Progenitor cell of endocrine pancreas (in vitro differentiated cells): ENCODE measurements at places on chromosomes 16 and 17. TPM values are rescaled to one million over a fixed set of nuclear protein-coding genes. Genes with fewer than 3 reads are reported as not detected.
A peak's percentile ranks its signal among the peaks of the same experiment; 100 is the strongest.

- peak; percentile 75 for DNase-seq
These were observed at the start of gene SLC38A7 for GRCh38 chr16:58684354-58685083. Gene SLC38A7, minus strand, starts transcription at chr16:58684770. Its CDS starts 4,644 bp downstream, at chr16:58680126.

The CFAP119 gene
- 19.3 and 22.2 TPM in 2 replicates for total RNA-seq

DNA sequence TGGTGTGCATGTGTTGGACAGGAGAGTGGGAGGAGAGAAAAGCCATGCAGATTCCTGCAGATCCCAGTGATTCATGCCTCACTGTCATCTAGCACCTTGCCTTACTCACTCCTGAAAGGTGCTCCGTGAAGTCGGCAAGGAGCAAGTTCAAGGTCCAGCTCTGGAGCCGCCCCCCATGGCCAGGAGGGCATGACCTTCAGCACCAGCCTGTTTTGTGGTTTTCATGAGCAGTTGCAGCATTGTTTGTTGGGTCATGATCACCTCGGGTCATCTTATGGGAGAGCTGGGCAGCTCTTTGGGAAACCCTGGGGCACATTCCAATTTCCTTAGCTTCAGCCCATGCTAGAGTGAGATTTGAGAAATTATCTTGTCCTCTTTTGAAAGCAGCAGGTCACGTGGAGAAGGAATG lies 137.5 kb upstream of the IRX3 start:
- no peak for DNase-seq

DNA sequence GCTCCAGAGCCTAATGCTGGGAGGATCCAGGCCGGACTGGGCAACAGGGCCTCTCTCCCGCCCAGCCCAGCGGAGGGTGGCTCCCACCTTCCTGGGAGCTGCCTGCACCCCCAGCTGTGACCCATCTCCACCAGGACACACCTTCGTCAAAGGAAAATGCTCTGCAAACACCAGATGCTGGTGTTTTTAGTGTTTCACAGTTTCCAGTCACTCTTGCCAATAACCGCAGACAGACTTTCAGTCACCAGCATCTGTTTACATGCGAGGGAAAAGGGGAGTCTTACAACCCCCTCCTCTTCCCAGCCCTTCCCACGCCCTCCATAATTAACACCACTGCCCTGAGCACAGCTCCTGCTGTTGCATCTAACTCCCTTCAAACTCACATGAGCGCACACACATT lies 25.3 kb downstream of the KLHDC4 start:
- DNase-seq: no peak

DNA sequence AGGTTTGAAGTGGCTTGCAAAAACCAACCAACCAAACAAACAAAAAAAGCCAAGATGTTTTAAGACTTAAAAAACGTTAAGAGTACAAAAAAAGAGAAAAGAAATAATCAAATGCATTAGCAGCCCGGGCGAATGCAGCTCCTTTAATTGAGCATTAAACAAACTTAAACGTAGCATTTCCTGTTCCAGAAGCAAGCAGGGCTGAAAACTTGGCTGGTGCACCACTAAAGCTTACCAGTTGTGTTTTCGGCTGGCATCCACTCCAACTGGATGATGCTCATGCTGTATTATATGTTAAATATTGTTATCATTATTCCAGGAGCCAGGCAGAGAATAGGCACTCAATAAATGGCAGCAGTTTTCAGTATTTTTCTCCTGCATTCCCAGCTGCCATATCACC lies 45.1 kb downstream of the IRX6 start:
- DNase-seq: no peak

DNA sequence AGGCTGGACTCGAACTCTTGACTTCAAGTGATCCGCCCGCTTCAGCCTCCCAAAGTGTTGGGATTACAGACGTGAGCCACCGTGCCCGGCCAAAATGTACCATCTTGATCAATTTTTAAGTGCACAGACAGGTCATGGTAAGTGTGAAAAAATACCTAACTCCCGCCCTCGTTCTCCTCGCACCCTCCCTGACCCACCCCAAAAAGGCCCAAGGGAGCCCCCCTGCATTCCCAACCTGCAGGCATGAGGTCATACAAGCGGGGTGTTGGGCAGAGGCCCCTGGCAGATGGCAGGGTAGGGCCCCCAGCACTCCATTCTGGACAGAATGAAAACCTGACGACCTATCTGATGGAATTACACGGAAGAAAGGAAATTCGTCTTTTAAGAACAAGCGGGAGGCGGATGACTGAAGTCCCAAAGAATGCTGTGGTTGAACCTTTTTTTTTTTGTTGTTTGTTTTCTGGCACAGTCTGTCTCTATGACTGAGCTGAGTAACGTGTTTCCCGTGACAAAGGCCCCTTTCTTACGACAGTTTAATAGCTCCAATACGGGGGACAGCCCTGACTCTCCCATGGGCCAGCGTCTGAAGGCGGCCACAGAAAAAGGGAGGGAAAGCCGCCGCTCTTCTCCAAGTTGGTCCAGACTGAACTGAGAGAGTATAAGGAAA lies 376.4 kb downstream of the SLC39A11 start:
- no peak for DNase-seq

DNA sequence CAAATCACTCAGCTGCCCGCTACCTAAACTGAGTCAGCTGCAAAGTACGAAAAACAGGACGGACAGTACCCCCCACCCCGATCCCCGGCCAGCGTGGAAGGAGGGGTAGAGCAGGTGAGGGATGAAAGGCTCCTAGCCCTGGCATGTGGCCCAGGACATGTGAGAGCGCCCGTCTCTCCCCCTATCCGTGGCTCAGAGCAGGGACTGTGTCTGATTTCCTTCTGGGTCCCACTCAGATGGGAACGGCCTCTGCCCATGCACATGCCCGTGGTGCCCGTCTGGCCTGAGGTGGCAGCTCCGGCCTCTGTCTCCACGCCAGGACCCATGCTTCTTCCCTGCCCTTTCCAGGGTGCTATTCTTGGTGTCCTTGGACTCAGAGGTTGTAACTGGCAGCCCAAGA lies 30.2 kb upstream of the RASD1 start:
- DNase-seq: no peak

DNA sequence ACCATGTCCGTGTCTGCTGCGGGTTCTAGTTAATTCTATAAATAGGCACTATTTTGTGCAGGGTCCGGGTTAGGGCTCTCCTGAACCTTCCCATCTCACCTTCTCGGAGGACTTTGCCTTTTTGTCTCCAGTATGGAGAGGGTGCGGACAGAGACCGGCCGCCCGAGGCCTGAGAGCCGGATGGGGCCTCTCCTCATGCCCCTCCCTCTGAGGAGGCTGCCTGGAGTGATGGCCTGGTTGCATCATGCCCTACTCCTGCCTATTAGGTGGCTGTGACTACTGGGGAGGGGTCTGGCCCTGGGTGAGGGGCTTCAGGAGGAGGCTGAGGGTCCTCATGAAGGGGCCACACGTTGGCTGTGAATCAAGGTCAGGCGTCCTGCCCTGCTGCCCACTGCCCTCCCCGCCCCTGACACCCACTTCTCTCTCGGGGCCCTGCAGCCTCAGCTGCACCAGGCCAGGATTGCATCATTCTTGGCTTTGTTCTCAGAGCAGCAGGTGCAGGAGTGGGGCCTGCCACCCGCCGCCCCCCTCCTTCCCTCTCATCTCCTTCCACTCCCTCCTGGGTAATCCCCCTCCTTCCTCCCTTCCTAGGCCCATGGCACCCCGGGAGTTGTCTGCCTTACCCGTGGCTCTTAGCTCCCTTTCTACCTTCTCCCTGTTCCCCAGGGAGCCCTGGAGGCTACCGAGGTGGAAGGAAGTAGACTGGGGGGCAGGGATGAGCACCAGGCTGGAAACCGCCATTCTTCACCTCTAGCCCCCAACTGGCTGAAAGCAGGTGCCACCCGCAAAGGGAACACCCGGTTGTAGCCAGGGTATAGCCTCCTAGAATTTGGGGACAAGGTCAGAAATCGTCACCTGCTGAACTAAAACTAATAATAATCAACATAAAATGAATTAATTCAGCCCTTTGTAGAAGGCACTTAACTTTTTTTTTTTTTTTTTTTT lies 12.7 kb upstream of the ARHGAP23 start:
- no peak for DNase-seq

- DNase-seq: no peak
These were observed 396.6 kb upstream of the ASIC2 start for GRCh38 chr17:33689725-33690124.

DNA sequence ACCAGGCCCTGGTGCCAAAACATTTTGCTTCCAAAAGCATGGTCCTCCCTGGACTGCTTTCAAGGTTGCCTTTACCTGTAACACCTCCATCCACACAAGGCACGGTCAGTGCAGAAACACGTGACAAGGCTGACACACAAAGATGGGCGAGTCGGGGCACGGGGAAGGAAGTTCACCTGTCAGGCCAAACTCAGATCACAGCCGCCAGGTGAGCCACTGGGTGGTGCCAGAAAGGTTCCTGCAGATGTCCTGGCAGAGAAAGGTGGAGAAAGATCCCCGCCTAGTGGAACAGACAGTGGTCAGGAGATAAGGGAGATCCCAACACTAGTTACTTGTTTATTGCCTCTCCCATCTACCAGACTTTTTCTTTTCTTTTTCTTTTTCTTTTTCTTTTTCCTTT lies 155.3 kb downstream of the AIPL1 start:
- DNase-seq: peak; percentile 15

GRCh38 chr17:4144422-4144747 lies 1.4 kb downstream of the CYB5D2 start:
- no peak for DNase-seq

DNA sequence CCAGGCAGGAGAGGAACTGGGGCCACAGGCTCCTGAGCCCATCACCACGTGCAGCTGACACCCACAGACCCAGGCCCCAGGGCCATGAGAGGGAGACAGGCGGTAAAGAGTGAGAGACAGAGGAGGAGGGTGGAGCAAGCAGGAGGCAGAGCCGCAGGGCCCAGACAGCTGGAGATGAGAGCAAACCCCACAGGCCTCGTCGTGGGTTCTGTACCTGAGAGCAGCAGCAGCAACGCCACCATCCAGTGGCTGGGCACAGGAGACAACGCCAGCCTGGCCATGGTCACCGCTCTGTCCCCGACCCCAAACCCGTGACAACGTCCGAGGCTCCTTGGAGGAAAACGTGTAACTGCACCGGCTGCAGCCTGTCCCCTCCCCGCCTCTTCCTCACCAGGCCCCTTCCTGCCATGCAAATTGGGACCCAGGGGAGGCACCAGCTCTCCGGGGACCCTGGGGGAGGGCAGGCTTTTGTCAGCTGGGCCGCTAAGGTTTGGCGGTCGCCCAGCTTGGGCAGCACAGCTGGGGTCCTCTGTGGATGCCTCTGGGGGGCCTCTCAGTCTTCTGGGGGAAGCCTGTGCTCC lies at the start of gene CD79B:
Gene CD79B (minus strand): TSS at position 351 of the 581 bp plus-strand sequence. CDS start 70 bp downstream, at position 281.
- DNase-seq: no peak

DNA sequence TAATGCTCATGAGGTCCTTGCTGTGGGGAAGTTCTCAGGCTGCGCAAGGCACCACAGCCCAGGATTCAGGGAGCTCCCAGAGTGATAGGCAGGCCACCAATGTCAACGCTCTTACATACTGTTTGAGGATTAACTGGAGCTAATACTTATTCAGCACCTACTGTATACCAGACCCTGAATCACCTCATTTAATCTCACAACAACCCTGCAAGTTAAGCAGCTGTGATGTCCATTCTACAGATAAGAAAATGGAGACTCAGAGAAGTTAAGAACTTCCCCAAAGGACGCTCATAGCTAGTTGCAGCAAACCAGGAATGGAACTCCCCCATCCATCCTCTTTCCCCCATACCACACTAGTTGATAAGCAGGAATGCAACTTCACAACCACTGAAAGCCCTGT lies 25.5 kb upstream of the CCR7 start:
- no peak for DNase-seq

- no peak for DNase-seq
These were observed 147.1 kb downstream of the FOXL1 start for GRCh38 chr16:86725401-86725800.

The FA2H gene
- 2.7 and 3.3 TPM in 2 replicates for total RNA-seq

The CHST5 gene
- 0.24 and 0.93 TPM in 2 replicates for total RNA-seq

The RAMP2 gene
- total RNA-seq: 4.3 and 4.4 TPM in 2 replicates

DNA sequence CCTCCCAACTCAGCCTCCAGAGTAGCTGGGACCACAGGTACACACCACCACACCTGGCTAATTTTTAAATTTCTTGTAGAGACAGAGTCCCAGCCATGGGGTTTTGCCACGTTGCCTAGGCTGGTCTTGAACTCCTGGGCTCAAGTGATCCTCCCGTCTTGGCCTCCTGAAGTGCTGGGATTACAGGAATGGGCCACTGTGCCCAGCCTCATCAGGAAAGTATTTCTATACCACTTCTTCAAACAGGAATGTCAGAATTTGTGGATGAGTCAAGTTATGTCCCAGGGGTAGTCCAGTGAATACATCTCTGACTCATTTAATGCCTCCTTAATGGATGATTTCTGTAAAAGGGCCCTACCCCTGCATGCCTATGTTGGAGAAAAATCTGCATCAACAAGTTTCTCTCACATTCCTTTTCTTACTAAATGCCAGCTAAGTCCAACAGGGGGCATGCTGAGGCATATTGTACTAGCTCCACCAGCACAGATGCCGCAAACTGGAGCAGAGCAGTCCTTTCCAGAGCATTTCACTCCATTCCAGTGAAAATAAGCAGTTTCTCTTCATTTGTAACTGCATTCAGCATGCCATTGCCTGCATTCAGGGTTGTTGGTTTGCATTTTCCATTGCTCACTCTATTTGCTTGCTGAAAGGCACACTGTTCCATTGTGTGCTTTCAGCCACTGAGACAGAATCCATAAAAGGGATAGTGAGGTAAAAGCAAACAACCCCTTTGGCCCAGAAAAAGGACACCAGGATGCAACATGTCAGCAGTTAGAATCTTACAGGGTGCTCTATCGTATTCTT lies 5.3 kb upstream of the CAVIN1 start:
- DNase-seq: no peak

GRCh38 chr16:67349172-67349571 lies 22.6 kb downstream of the LRRC36 start:
- no peak for DNase-seq

The KRT39 gene
- not detected in 2 replicates for total RNA-seq

DNA sequence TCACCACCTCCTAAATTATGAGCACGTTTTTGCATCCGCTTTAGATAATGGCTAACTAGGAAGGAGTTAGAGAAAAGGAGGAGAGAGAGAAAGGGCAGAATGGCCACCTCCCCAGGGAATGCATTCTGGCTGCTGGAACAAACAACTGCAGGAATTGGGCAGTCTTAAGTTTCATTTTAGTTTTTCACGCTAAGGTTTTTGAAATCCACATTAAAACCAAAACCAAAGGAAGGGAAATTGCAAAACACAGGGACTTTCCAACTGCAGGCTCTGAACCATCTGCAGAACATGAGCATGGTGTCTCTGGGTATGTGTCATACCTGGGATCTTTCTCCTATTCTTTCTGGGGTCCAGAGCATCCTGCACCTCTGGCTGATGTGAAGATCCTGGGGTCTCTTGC lies 12.1 kb upstream of the CCL8 start:
- no peak for DNase-seq

GRCh38 chr16:67883872-67884261 lies 818 bp upstream of the NRN1L start:
- DNase-seq: peak; percentile 70
